ENCODE measurements at places on chromosomes 5 and 9.
A peak's percentile ranks its signal among the peaks of the same experiment; 100 is the strongest.

DNA sequence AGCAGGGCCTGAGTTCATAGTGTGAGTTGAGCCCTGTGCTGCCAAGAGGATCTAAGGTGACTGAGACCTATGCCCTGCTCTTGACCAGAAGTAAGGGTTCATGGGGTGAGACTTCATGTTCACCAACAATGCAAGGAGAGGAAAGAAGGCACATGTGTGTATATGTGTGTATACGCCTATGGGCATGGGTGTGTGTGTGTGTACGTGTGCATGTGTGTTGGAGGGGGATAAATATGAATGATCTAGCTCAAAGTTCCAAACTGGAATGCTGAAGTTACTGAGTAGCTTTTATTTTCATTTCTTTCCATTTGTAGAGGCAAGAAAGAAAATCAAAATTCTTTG is 25.6 kb upstream of the HAND1 start:
- DNase-seq = no peak

DNA sequence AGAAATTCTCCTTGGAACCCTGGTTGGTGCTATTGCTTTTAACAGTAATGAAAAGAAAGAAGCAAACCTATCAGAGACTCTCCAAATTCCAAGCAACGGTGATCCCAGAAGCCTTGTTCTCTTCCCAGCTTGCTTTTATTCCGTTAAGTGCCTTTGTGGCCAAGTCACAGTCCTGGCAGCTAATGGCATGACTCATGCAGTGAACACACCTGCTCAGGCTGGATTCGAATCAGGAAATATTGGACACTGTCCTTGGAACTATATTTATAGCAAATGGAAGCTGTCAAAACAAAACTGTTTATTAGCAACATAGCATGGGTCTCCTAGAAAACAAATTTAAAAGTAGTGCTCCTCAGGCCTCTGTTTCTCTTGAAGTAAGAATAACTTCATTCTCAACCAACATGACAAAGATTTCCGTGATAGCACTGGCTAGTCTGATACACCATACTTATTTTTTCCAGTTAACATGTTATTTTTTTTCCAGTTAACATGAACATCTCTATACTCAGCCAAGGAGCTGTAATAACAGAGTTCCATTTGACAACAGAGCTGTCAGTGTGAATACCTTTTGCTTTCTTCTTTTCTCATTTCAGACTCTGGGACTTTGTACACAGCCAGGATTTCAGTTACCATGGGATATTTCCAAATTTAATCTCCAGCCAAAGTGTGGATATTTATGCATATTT is 502.4 kb downstream of the GADD45G start:
- DNase-seq = no peak

- no peak for DNase-seq
These were observed 79.1 kb upstream of the PLPP6 start for GRCh38 chr9:4583001-4583400.

DNA sequence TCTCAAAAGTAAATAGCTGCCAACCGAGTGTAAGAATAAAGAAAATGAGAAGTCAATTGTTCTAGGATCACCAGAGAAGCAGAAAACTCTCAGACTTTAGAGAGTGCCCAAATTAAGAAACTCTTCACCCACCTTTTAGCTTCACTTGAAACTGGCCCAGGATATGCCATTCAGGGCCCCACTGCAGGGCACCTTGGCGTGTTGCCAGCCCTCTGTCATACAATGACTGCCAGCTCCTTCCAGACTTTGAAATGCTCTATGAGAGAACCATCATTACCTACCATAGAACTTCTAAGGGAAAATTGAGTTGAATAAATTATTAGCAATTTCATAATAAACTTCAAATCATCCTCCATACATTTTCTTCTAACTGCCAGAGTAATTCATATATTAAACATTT is 240.5 kb downstream of the CETN3 start:
- DNase-seq = no peak

GRCh38 chr5:174910245-174910737 is 185.9 kb downstream of the MSX2 start:
- no peak for DNase-seq

- DNase-seq = no peak
These were observed 53.2 kb downstream of the GNA14 start for GRCh38 chr9:77594963-77595362.

DNA sequence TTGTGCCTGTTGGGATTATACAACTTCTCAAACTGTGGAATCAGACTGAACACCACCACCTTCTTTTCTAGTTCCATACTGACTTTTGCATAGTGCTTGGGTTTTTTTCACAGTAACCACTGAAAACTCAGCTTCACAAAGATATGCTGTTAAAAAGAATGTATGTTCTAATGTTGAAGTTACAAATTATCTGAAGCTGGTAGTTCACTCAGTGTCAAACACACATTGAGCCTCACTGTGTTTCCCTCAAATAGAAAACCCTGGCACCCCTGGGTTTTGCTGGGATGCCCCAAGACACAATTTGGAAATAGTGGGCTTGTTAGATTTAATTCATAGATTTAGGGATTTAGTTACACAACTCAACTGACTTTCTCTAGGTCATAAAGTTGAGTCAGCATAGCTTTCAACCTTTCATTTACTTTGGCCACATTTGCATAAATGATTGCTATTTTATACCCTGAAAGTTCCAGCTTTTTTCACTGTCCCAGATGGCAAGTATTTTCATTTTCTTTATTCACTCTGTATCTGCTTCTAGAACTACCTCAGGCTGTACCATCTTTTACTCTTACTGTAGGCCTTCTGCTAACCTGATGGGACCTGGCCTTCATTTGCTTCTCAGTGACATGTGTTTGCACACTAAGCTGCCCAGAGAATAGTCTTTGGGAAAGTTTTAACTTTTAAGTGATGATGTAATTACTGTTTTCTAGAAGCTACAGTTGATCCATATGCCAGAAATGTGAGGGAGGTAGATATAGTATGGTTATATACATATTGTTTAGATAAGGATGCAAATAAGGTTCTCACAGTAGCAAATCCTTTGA is 115.1 kb downstream of the CDC42SE2 start:
- DNase-seq = no peak

GRCh38 chr9:96567203-96567700 is 52.4 kb downstream of the CDC14B start:
- DNase-seq = no peak

GRCh38 chr5:148808864-148809642 is 17.4 kb upstream of the ADRB2 start:
- peak; percentile 11 for DNase-seq

DNA sequence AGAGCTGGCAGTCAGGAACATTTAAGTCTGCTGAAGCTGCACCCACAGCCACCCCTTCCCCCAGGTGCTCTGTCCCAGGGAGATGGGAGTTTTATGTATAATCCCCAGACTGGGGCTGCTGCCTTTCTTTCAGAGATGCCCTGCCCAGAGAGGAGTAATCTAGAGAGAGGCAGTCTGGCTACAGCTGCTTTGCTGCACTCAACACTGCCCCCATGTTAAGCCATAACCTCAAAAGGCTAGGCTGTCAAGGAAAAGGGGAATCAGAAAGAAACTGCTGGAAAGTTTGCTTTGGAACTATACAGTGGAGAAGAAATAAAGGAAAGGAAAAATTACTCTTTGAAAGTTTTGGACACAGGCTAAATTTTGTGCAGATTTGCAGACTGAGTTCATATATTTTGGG is 127.2 kb downstream of the MACIR start:
- no peak for DNase-seq

DNA sequence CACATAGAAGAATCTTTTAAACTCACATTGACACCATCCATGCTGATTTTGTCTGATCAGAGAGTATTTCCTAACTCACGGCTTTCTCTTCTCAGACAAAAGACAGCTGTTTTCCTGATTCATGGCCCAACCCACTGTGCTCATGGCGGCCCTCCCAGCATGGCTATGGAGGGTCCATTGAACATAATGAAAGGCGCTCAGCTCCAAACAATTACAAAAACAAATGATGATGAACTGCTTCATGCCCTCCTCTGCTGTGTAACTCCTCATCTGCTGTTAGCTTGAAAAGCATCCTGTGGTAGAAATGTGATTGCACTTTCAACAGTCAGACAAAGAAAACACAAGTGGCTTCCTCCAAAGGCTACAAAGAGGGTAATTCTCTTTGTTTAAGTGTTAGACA is 673.8 kb downstream of the PRELID2 start:
- DNase-seq = no peak

- no peak for DNase-seq
These were observed 371.2 kb downstream of the NFIB start for GRCh38 chr9:13942695-13943094.

DNA sequence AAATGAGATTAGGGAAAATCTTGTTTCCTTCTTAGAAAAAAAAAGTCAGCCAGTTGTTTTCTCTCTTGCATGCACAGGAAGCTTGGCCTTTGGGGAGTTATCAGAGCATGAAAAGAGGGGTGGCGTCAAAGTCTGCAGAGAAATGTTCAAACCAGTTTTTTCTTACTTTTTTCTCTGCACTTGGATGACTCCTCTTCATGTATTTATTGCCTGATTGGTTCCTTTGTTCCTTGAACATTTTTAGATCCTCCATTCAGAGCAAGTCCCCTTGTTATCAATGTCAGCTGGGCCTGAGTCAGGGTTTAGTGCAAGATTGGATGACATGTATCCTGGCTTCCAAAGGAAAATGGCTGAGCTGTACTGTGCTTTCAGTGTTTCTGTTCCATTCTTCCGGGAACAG is 392.6 kb upstream of the BRINP1 start:
- no peak for DNase-seq

- DNase-seq = no peak
These were observed 25.6 kb downstream of the FAM163B start for GRCh38 chr9:133583586-133583985.

DNA sequence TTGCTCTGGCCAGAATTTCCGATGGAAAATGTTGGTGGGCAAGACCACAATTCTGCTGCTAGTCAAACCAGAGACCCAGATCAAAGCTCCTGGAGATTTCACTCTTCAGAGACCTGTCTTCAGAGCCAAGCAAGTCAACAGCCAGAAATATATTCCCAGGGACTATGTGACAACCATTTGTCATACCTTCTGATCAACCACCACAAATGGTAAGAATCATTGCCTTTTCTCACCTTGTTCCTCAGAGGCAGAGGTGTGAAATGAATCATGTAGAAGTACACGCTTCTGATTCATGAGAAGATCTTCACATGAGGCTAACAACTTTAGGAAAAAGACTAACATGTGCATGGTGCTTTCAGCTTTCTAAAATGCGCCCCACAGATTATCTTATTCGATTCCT is 53.5 kb downstream of the SUSD1 start:
- DNase-seq = no peak

GRCh38 chr9:109477258-109478050 is 20.7 kb downstream of the PTPN3 start:
- DNase-seq = no peak

Measured in activated naive CD4-positive, alpha-beta T cell (primary cell).